Activated naive CD4-positive, alpha-beta T cell treated with anti-CD3 and anti-CD28 coated beads, Interleukin-2, amount 50 U/mL, for 72 hours (primary cell): ENCODE measurements at places on chromosomes 4 and X. TPM values are rescaled to one million over a fixed set of nuclear protein-coding genes. Genes with fewer than 3 reads are reported as not detected.

GAGE2A gene
- total RNA-seq = not detected

HSD17B11 gene
- total RNA-seq = 16.6 TPM

DNA sequence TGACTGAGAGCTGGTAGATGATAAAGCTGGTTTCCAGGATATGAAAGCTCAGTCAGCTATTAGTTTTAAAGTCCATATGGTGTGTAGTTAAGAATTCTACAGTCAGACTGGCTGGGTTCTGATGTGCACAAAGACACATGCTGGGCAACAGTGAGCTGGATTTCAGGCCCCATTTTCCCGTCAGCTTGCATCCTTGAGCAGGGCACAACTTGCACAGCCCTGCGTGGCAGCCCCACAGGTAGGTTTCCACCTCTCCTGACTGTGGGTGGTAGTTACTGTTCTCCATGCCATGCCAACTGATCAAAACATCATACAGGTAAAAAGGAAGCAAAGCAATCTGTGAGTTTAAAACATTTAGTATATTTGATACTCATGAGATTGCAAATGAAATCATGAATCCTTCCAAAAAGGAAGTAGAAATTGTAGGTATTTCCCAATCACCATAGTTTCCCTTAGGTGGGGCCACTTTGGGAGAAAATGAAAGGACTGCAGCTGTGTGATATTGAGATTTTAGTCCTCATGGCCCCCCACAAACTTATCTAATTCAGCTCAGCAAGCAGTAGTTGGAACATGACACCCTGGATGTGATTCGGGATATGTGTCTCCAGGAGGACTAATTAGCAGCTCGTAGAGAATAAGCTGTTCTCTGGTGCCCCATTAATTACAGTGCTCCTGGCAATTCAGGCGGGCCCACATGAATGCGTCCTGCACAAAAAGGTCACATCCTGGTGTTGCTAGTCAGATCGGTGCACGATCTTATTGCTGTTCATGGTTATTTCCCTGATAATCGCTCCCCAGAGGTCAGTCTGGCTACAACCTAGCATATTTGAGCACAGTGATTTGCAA lies 42.4 kb upstream of the NOCT start:
- no peak for DNase-seq

DNA sequence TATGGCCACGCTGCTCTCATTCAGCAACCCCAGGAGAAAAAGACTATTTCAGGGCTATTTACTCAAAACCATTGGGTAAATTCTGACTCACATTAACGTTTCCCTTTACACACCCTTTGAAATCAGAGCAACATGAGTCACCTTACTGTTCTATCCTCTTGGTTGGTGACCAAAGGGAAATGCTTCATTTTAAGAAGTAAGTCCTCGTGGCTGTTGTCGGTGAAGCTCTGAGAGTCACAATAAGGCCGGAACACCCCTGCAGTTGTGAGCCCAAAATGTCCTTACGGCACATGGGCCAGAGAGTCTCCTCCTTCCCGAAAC lies 56.3 kb upstream of the SPRY1 start:
- no peak for DNase-seq

- peak; percentile 57 for DNase-seq
These were observed 24.8 kb downstream of the HOPX start for GRCh38 chr4:56656346-56656643.

- no peak for DNase-seq
These were observed 205.8 kb downstream of the SPCS3 start for GRCh38 chr4:176525576-176525975.

DNA sequence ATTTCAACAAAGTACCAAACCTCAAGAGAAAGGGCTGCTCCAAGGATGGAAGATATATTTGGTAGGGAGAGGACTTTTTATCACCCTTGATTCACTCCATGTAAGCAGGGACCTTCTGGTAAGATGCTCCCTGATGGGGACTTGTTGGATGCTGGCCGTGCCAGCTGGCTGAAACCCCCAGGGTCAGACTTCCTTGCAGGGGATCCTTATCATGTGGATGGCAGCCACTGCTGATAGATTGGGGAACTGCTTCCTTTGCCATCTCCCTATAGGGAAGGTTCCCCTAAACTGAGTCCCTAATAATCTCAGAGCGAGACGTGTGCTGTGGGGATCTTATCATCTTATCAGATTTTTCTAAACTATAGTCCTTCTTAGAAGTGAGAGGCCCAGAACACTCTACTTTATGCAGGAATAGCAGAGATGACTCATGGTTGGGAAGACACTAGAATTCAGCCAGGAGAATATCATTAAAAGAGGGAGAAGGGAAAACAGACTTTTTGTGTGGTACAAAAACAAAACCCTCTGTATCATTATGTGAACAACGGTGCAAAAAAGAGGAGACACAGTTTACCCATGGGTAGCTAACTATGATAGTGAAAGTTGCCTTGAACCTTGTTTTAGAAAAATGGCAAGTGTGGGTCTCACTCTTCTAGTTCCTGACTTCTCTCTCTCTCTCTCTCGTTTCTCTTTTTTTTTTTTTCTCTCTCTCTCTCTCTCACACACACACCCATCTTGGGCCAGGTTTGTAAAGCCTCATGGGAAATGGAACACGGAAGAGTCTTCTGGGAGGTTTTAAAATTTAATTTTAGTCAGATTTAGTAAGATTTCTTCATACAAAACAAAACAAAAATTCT lies 16.1 kb downstream of the RHOH start:
- no peak for DNase-seq

DNA sequence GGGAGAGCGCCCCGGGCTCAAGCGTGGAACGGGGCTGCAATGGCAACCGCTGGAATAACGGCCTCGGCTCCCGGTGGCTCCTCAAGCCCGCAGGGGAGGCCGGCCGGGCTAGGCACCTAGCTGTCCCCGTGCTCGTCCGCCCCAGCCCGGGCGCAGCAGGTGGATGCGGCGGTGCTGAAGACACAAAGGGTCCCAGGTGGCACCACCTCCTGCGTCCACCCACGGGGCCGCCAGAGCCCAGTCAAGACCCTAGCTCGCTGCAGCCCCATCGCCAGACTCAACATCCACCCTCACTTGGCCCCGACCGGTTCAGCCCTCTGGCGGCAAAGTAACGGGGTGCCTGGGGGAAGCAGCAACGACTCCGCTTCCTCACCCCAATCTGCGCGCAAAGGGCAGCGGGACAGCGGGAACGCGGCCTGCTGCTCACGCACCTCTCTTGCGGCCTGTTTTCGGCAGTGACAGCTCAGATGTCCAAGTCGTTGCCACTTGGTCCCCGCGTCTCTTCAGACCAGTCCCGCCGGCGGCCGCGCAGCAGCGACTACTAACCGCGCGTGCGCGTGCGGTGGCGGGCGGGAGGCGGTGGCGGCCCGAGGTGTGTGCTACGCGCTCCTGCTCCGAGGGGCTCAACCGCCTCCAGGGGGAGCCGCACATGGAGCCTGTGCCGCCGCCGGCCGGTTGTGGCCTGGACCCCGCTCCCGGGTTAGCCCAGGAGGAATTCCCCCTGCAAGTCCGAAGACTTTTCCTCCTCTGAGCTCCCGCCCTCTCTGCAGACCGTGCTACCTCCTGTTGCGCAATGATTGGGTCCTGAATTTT lies at the start of gene CLGN:
TSS of gene CLGN (minus strand) at position 543 of the 813 bp plus-strand sequence. CDS start 14,570 bp downstream, outside the sequence.
- DNase-seq = peak; percentile 56
